Activated CD4-positive, alpha-beta T cell treated with anti-CD3 and anti-CD28 coated beads, Interleukin-2, amount 10 ng/mL, durations not matched to agents 24 days and 14 days (primary cell): ENCODE measurements at places on chromosomes 1 and 21. TPM values are rescaled to one million over a fixed set of nuclear protein-coding genes. Genes with fewer than 3 reads are reported as not detected.

DNA sequence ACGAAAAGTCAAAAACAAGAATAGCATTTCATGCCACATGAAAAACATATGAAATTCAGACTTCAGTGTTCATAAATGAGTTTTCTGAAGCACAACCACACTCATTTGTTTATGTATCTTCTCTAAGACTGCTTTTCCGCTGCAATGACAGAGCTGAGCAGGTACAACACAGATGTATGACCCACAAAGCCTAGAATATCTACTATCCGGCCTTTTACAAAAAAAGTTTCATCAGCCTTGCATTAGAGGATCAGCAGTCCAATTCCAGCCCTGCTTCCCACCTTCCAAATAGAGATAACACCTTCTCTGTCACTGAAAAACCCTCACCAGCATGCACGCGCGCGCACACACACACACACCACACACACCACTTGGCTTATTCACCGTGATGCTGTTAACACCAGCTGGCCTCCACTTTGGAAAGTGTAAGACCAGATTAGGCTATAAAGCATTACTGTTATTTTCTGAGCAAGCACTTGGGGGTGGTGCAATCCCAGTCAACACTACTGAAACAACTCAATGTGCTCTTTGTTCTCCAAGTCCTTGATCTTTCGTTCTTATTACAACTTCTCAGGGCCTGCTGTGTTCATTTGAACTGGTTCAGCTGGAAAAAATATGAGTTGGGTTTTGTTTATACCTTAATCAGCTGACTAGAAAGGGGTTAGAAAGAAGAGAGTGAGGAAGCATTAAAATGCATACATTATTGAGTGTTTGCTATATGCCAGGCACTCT, 90.0 kb downstream of the GLUL start:
- H3K36me3 ChIP-seq: no peaks in the 10 kb centered on the region
- no peaks in the 10 kb centered on the region for H3K27me3 ChIP-seq
- DNase-seq: peak; percentile 62
- no peak overlapping the region for H3K4me3 ChIP-seq
- H3K27ac ChIP-seq: peak overlapping the region; percentile 83
- peaks cover 30% of the 10 kb centered on the region for H3K4me1 ChIP-seq

The FALEC gene
- not detected in 2 replicates for total RNA-seq

The SH3BGR gene
- total RNA-seq: 0.63 and 1.4 TPM in 2 replicates

The LMOD1 gene
- not detected in 2 replicates for total RNA-seq

DNA sequence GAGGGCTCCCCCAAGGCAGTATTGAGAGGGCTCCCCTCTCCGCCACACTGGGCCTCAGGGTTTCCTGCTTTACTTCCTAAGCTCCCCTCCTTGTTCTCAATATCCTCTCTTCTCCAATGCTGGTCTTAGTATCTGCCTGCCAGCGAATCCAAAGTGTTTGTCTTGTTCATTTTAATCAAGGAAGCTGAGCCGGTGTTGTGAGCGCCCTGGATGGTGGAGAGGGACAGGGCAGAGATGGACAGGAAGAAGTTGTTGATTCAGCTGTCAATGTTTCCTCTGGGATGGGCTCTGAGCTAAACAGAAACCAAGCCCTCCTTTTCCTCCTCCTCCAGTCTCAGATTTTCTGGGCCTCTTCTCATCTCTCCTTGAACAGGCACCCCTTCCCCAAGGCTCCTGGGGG, 5.4 kb downstream of the OLFML3 start:
- no peak overlapping the region for H3K27ac ChIP-seq
- H3K36me3 ChIP-seq: no peaks in the 10 kb centered on the region
- DNase-seq: no peak
- no peaks in the 10 kb centered on the region for H3K27me3 ChIP-seq
- H3K4me3 ChIP-seq: no peak overlapping the region

DNA sequence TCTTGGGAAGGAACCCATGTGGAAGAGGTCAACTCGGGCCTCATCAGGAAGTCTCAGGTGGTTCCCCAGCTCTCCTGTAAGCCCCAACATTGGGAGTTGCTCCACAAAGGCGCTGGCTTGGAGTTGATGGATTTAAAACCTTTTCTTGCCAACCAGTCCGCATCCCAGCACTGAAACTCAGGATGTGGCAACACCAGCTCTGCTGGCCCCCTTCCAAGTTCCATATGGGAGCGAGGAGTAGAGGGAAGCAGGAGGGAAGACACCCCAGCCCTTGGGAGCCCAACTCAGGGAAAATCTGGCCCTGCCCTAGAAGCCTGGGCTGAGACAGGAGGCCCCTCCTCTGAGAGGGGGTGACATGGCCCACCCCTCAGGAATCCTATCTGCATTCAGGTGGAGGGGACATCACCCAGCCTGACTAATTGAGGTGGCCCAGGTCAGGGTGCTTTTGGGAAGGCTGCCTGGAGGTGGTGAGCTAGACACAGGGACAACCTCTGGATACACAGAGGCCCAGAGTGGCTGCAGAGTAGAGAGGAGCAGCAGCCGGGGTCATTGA, 33.1 kb upstream of the DMBX1 start:
- H3K4me3 ChIP-seq: no peak overlapping the region
- H3K4me1 ChIP-seq: no peaks in the 10 kb centered on the region
- no peaks in the 10 kb centered on the region for H3K36me3 ChIP-seq
- no peak for DNase-seq

DNA sequence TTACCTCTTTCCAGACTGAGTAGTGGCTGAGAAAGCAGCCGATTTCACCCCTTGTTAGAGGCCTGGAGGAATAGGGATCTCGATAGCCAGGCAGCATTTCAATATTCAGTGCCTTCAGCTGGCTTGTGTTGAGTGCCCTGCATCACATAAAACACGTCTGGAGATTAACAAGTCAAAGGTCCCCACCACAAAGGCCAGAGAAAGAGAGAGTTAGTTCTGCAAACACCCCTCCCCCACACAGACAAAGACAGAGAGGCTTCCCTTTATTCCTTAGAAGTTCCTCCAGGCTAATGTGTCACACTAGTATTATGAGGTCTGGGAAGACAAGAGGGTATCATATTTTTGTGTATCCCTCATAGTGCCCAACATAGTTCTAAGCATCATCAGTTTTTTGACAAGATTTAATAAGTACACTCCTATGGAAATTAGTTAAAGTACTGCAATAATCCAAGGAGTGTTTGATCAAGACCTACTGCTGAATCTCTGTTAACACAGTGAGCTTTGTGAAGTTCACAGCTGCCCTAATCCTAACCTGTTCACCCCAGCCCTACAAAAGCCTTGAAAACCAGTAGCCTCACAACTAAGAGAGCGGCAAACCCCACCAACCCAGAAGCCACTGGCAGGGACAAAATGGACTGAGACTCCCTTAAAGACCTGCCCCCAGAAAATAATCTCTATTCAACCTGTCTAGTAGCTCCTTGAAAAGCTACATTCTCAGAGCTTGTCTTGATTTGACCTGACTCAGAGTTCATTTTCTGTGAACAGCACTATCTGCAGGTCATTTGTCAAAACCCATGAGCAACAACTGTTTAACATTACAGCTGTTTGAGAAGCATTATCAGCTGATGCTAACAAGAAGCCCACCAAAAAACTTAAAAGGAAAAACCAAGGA, 91.9 kb downstream of the COLGALT2 start:
- H3K27ac ChIP-seq: no peak overlapping the region
- peaks cover 10% of the 10 kb centered on the region for H3K27me3 ChIP-seq
- H3K4me3 ChIP-seq: no peak overlapping the region
- H3K4me1 ChIP-seq: peaks cover 3% of the 10 kb centered on the region
- DNase-seq: no peak

DNA sequence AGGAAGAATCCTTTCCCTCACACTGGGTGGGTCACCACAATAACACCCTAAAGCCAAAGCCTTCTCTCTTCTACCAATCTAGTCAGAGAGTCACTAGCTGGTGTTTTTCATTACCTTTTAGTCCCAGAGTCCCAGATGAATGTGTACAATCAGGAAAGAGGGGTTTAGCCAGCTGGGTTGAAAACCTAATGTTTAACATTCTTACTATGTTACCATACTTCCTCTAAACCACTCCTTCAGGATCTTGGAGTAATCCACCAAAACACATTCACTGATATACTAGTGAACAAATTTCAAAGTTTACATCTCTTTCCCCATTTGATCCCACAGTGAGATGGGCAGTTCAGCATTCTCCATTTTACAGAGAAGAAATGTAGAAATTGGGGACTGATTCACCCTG, 9.7 kb downstream of the LPAR3 start:
- peak; percentile 23 for DNase-seq
- peaks cover 23% of the 10 kb centered on the region for H3K27me3 ChIP-seq
- H3K27ac ChIP-seq: no peak overlapping the region
- peaks cover 2% of the 10 kb centered on the region for H3K4me1 ChIP-seq
- no peak overlapping the region for H3K4me3 ChIP-seq

The TNFAIP8L2 gene
- 29.4 and 32.5 TPM in 2 replicates for total RNA-seq

GRCh38 chr21:45142469-45143308, 68.3 kb downstream of the ADARB1 start:
- H3K4me1 ChIP-seq: peaks cover 9% of the 10 kb centered on the region
- no peaks in the 10 kb centered on the region for H3K27me3 ChIP-seq
- H3K27ac ChIP-seq: no peak overlapping the region
- H3K36me3 ChIP-seq: peaks cover 8% of the 10 kb centered on the region
- no peak for DNase-seq

DNA sequence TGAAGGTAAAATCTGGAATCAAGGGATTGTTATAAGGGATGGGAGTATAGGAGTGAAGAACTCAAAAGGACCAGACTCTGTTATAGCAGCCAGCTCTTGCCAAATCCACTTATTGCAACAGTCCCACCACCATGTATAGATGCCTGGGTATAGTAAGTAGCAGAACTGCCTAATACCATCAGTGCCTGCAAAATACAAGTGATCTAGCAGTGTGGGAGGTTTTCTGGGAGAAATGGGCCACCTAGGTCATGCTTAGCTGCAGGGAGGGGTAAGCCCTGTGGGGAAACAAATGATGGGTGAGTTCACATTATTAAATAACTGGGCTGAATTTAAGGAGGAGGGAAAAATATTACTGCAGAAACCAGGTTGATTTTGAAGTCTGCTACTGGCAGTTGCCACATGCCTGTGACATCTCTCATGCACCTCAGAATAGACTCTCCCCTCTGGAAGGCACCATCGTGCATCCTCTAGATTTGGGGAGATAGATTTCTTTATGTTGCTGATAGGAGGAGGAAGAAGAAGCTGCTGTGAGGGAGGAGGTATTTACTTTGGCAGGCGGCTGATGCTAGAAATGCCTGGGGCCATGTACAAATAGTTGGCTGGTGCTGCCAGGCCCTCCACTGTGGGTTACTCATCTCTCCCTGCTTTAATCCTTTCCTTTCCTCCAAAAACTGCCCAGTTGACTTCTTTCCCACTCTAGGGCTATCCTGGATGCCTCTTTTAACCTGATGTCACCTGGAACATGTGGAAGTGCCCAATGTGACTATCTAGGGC, 27.5 kb downstream of the HLX start:
- H3K4me3 ChIP-seq: no peak overlapping the region
- DNase-seq: no peak
- H3K27me3 ChIP-seq: no peaks in the 10 kb centered on the region
- no peaks in the 10 kb centered on the region for H3K36me3 ChIP-seq
- H3K27ac ChIP-seq: no peak overlapping the region

The RIPK4 gene
- total RNA-seq: not detected in 2 replicates

DNA sequence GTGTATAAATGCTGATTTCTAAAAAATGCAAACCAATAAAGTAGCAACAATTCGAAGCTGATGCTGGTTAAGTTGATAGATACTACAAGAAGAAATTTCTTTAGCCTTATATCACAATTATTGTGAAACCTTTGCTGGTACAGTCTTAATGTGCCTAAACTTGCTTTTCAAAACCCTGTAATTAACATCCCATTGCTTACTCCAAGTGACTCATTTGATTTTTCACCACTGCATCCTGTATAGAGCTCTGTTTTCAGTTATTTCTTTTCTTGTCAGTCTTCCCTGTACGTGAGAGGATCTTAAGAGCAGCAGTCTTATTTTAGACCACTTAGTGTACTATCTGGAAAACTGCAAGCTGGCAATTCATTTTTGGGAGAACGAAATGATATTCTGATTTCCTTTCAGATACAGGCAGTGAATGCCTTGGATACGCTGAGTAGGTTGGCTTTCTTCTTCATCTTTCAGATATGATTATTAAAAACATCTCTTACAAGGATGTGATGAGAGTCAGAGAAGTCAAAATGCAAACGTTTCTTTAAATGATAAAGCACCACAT, 210.3 kb downstream of the KCTD3 start:
- DNase-seq: no peak
- H3K27ac ChIP-seq: no peak overlapping the region
- no peaks in the 10 kb centered on the region for H3K27me3 ChIP-seq
- H3K4me1 ChIP-seq: no peaks in the 10 kb centered on the region
- H3K4me3 ChIP-seq: no peak overlapping the region
- H3K36me3 ChIP-seq: no peaks in the 10 kb centered on the region

The TRIM33 gene
- 37.7 and 39.7 TPM in 2 replicates for total RNA-seq

GRCh38 chr1:176696109-176696508, 233.1 kb downstream of the PAPPA2 start:
- no peak overlapping the region for H3K27ac ChIP-seq
- H3K4me1 ChIP-seq: no peaks in the 10 kb centered on the region
- no peak overlapping the region for H3K4me3 ChIP-seq
- no peak for DNase-seq

- no peak for DNase-seq
- H3K27me3 ChIP-seq: peaks cover 22% of the 10 kb centered on the region
- no peak overlapping the region for H3K27ac ChIP-seq
- H3K36me3 ChIP-seq: no peaks in the 10 kb centered on the region
- H3K4me1 ChIP-seq: peaks cover 2% of the 10 kb centered on the region
- H3K4me3 ChIP-seq: no peak overlapping the region
Observed at GRCh38 chr1:181190364-181191035, 102.0 kb downstream of the IER5 start.

DNA sequence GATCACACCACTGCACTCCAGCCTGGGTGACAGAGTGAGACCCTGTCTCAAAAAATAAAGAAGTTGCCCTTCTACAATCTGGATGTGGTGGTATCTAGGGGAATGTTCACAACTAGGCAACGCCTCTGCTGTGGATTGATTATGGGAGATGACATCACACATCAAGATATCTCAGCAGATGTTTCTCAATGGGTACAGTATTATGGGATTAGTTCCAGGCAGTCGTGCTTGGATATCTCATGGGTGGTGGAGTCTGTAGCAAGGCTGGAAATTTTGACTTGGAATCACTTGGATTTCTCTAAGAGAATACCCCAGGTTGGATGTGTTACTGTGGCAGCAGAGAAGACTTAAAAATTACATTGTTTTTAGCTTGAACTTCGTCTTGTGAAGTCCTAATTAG, 7.7 kb downstream of the IFNAR2 start:
- peaks cover 47% of the 10 kb centered on the region for H3K36me3 ChIP-seq
- H3K27ac ChIP-seq: peak overlapping the region; percentile 87
- no peak for DNase-seq
